ENCODE measurements at places on chromosomes 12 and 14.

DNA sequence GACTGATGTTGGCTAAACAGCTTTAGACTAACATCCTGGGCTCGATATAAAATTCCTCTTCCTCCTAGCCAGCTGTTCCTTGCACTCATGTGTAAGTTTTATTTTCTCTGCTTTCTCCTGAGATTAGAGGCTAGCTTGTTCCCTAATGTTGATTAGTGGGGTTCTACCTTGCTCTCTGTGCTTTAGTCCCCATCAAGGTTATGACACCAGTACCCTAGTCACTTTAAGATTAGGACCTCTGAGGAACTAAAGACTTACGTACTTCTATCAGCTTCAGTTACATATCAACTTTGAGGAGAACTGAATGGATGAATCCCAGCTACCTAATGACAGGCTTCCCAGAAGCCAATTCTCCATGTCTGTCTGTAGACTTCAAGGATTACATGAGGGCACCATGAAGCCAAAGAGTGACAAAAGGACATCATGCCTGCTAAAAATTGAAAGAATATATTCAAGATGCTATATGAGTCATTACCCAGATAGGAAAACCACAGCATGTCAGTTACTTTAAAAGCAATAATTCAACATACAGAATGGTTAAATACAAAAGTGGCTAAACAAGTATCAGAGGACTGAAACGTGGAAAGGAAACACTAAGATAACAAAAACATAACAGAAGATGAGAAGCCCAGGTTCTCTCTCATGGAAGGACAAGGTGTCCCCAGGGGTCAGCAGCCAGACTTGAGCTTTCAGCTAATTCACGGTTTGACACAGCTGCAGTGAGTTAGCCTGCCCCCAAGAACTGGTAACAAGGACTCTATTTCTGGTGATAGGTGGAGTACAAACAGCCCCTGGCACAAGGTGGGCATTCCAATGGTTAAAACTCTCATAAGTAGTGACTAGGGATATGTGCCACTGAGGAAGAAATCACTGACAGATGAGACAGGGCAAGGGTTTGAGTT is 20.4 kb downstream of the ADAM20 start:
- DNase-seq, result no peak

DNA sequence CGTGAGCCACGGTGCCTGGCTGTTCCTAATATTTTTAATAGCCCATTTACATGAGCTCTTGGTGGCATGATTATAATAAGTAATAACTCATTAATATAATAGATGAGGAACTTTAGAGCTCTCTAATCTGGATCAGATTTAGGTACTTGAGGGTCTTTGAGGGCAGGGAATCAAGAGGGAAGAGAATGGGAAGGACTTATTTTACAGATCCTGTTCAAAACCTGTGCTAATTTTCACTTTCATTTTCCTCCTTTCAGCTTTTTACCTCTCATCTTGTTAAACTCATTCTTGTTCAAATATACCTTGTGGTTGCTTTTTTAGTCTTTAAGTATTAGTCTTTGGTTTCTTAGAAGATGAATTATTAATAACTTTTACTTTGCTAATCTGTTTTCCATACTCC is 5.6 kb downstream of the NECAP1 start:
- DNase-seq, result no peak

DNA sequence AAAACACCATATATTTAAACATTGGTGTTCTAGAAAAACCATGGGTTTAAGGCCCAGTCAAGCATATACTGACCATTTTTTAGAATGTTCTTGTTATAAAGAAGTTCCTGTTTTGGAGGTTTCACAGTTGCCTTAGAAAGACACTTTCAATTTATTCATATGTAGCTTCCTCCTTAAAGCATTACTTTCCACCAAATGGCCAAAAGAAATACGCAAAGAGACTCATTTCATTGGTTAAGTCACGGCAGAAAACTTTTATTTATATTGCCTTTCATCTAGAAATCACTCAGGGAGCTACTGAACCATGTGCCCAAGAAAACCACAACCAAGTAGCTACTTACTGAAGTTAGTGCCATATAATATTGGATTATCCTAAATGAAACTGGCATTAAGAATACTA is 40.0 kb downstream of the MYBPC1 start:
- DNase-seq, result no peak

DNA sequence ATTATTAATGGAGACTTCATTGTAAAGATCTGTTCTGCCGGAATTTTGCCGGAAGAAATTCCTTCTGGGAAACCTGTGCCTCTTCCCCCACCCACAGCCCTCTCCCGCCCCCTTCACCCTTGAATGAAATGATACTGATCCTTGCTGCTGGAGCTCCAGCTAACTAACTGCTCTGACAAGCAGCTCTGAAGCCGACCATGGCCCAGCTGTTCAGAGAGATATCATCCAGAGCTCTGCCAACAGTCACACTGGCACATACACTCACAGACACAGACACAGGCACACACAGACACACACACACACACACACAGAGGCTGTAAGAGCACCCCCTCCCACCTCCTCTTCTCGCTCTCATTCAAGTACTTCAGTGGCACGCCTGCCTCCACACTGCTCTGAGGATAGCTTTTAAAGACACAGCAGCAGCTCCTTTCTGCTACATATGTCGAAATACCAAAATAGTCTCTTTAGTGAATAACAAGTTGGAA is 88.6 kb downstream of the R3HDM2 start:
- no peak for DNase-seq

GRCh38 chr12:123877968-123878367 is 94.7 kb downstream of the CCDC92 start:
- DNase-seq, result no peak

DNA sequence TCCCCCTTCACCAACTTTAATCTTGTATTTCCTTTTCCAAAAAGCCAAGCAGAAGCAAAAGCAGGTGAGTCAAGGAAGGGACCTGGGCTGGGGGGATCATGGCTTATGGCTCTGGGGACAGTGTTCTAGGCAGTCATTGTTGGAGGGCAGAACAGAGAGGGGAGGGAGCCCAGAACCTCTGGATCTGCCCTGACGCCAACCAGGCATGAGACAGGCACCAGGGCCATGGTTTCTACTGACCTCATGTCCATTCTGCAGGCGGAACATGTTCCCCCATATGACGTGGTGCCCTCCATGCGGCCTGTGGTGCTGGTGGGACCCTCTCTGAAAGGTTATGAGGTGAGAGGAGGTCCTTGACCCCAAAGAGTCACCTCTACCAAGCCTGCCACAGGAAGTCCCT is 6.6 kb downstream of the CACNB3 start:
- DNase-seq, result no peak

GRCh38 chr14:104101651-104102281 is 16.3 kb downstream of the ASPG start:
- no peak for DNase-seq

DNA sequence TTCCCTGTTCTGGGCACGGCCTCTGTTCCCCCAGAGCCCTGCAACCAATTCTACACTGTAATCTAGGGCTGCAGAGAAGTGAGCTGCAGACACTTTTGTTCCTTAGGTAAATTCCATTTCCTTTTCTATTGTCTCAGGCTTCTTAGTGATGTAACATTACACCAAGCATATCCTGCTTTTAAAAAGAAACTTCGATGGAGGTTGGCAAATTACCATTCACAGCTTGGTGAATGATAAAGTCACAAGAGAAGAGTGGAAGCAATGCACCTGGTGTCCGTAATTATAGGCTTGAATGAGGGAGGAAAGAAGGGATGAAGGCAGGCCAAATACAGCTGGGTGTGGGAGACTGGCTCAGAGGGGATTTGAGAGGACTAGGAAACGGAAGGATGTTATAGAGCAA is 68.6 kb downstream of the PPM1A start:
- no peak for DNase-seq

GRCh38 chr14:58082011-58082410 is 70.0 kb downstream of the ARMH4 start:
- no peak for DNase-seq

All from right renal cortex interstitium (tissue), 3 donors.